Endothelial cell of umbilical vein (primary cell): ENCODE measurements at places on chromosomes 1 and 21. TPM values are rescaled to one million over a fixed set of nuclear protein-coding genes. Genes with fewer than 3 reads are reported as not detected.

The DENND2D gene
- 0.42 and 1.00 TPM in 2 replicates for total RNA-seq

The SPAG17 gene
- total RNA-seq = not detected in 2 replicates

The LCE1D gene
- not detected in 2 replicates for total RNA-seq

The ACTL8 gene
- total RNA-seq = not detected in 2 replicates

The PM20D1 gene
- total RNA-seq = not detected in 2 replicates

The ROR1 gene
- total RNA-seq = 3.5 and 10.9 TPM in 2 replicates

The EIF4G3 gene
- total RNA-seq = 78.5 and 84.0 TPM in 2 replicates

The GJB5 gene
- total RNA-seq = not detected in 2 replicates

The CNTN2 gene
- total RNA-seq = not detected in 2 replicates

The VCAM1 gene
- 1.7 and 2.3 TPM in 2 replicates for total RNA-seq

The SMG5 gene
- total RNA-seq = 79.0 and 82.6 TPM in 2 replicates

The CRP gene
- not detected in 2 replicates for total RNA-seq

The MIXL1 gene
- 1.2 TPM in 2 replicates for total RNA-seq

The LCE2A gene
- total RNA-seq = not detected in 2 replicates

The NGF gene
- total RNA-seq = not detected in 2 replicates

The KIF26B gene
- total RNA-seq = 0.25 and 0.49 TPM in 2 replicates

The ACOT11 gene
- 5.4 and 5.7 TPM in 2 replicates for total RNA-seq

The ARTN gene
- total RNA-seq = 0.18 and 0.48 TPM in 2 replicates

The RAB7B gene
- total RNA-seq = not detected in 2 replicates

The TEDDM1 gene
- total RNA-seq = not detected in 2 replicates

The ASPM gene
- 44.6 and 55.1 TPM in 2 replicates for total RNA-seq

The COL8A2 gene
- total RNA-seq = 0.78 and 1.3 TPM in 2 replicates

The GPN2 gene
- 36.7 and 37.4 TPM in 2 replicates for total RNA-seq

The SRGAP2C gene
- 56.4 and 57.8 TPM in 2 replicates for total RNA-seq

The GPR25 gene
- not detected in 2 replicates for total RNA-seq

The ANGPTL1 gene
- total RNA-seq = 0.51 TPM in 1 of 2 replicates, not detected in the other
